Amygdala (tissue), 56 donors: ENCODE measurements at places on chromosomes 1 and 21.

DNA sequence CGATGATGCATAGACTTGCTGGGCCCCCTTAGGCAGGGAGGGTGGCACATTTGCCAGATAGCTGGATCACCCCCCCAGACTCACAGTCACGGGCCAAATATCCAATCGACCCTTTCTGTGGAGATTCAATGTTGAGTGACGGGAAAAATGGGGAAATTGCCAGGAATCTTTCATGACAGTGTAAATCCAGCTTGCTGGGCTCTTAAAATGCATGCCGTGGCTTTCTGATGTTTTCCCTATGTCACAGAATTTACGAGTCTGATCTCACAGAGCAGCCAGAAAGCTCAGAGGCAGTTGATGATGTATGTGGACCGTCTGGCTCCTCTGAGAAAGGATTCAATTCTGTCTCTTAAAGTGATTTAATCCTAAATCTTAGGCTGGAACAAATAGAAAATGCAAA, 150.1 kb upstream of the ZNF644 start:
- DNase-seq = no peak

- DNase-seq = no peak
Measured at GRCh38 chr21:17387030-17387617, 125.7 kb upstream of the CXADR start.

DNA sequence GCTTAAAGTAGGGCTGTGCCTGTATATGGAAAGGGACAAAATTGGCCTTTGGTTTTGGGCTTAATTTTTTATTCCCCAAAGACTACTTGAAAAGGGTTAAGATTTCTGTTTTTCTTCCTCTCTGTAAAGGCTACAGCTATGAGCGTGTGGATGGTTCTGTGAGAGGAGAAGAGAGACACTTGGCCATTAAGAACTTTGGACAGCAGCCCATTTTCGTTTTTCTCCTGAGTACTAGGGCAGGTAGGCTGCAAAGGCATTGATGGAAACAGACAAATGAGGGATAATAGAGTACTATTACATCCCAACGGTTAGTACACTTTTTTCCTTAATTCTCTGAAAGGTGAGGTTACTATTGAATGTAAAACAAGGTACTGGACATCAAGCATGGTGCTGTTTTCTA, 29.6 kb downstream of the CHD1L start:
- no peak for DNase-seq

DNA sequence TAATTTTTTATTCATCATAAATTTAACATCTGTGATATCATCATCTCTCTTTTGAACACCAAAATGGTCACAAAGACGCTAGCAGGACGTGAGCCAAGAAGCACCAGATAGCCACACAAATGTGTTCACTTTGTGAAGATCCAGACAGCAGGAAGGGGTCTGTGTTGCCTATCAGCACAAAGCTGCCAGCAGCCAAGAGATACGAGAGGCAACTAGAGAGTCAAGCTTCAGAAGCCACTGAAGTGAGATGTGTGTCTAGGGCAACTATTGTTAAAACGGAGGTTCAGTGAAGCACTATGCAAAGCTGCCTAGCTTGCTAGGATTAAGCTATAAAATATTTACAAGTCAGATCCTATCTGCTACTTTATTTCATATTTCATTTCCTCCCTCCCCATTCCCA, 45.3 kb downstream of the NDC1 start:
- no peak for DNase-seq

- no peak for DNase-seq
Measured at GRCh38 chr1:197937381-197937780, 20.2 kb downstream of the LHX9 start.

GRCh38 chr1:79005945-79006344, 585 bp downstream of the ADGRL4 start:
- no peak for DNase-seq

DNA sequence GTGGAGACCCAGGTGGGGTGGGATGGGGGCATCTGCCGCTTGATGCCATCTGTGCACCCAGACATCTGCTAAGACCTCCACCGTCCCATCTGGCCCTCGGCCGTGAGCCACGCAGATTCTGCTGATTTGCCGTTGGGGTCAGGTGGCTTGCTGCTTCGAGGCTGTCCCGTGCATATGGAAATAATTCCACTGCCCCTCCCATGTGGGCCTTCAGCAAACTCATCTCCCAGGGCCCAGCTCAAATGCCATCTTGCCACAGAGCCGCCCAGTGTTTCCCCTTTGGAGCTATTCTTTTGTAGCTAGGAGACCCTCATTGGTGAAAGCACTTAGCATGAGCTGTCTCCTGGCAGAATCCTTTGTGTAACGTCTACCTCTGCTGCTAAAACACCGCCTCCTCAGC, 99.8 kb downstream of the KAZN start:
- no peak for DNase-seq

- no peak for DNase-seq
Measured at GRCh38 chr21:34021726-34022125, 51.7 kb upstream of the MRPS6 start.

DNA sequence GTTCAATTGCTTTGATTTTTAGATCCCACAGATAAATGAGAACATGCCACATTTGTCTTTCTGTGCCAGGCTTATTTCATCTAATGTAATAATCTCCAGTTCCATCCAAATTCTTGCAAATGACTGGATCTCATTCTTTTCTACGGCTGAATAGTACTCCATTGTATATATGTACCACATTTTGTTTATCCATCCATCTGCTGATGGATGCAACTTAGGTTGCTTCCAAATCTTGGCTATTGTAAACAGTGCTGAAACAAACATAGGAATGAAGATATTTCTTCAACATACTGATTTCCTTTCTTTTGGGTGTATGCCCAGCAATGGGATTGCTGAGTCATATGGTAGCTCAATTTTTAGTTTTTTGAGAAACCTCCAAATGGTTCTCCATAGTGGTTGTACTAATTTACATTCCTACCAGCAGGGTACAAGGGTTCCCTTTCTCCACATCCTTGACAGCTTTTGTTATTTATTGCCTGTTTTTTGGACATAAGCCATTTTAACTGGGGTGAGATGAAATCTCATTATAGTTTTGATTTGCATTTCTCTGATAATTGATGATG, 344.4 kb downstream of the KCTD3 start:
- no peak for DNase-seq

GRCh38 chr1:117654493-117655219, 48.8 kb downstream of the TENT5C start:
- no peak for DNase-seq

- peak; percentile 16 for DNase-seq
Measured at GRCh38 chr21:17454315-17455027, 58.4 kb upstream of the CXADR start.

GRCh38 chr1:169974067-169974466, 80.4 kb upstream of the SCYL3 start:
- DNase-seq = no peak

GRCh38 chr1:5620997-5621396, 371.2 kb downstream of the NPHP4 start:
- DNase-seq = no peak

- DNase-seq = no peak
Measured at GRCh38 chr1:145878724-145879123, 6.9 kb downstream of the ANKRD35 start.

DNA sequence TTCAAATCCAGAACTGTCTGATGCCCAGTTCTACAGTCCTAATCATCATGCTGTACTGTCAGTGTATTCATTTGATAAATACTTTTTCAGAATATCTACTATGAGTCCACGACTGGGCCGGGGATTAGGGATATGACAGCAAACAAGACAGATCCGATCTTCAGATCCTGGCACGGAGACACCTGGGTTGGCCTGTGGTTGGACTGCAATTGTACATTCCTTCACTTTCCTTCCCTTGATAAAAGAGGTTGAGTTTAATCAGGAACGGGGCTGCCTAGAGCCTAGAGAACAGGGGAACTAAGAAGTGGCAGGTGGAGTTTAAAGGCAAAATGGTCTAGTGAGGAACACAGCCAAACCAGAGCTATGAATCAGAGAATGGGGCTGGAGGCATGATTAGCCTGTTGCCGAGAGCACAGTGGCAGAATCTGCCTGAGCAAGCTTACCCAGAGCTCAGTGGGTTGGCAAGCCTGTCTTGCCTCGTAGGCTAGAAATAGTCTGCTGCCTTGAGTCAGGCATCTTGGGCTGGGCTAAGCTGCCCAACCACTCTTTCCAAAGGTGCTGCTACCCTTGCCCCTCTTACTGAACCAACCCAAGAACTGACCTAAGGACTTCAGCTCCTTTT, 38.1 kb upstream of the PTCH2 start:
- no peak for DNase-seq

DNA sequence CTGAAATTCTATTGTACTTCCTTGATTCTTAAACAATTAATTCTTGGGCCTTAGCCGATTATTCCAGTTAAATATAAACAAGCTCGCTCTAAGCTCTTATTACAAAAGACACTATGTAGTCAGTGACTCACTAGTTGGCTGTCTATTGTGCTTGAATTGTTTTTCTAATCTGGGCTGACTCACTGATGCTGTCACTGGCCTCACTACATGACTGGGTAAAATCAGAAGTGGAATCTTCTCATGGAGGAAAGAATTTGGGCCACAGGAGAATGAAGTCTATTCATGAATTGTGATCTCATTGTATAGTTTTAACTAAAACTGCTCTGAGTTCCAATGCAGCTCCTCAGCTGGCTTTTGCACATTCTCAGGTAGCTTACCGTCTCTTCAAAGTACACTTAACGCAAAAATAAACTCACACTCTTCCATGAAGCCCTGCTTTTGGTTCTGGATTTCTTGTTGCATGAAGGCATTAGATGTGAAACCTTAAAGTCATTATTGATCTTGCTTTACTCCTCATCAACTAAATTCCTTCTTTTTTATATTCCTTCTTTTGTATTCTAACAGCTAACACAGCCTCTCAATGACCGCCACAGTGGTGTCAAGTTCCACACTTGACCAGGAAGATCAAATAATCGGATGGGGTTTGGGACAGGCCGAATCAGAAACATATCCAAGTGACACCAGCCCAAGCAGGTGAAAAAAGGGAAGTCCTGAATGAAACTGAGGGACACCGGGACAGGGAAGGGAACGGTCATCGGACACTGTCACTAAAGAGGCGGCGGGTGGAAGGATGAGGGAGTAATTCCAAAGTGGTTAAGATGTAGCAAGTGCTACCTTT, 80.9 kb upstream of the LBR start:
- DNase-seq = peak; percentile 22

DNA sequence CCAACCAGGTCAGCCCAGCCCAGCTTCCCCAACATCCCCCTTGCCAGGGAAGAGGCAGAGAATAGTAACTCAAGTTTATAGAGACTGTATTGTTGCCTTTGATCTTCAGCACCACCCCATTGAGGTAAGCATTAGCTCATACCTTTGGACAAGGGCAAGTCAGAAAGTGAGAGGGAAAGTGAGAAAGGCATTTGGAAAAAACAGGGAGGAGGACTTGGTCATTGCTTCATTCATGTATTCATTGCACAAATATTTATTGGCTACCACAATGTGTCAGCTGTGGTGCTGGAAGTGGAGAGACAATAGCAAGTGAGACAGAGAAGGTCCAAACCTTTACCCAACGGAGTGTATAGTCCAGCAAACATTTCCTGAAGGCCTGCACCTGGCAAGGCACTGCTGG, 561.2 kb downstream of the KIF26B start:
- no peak for DNase-seq

DNA sequence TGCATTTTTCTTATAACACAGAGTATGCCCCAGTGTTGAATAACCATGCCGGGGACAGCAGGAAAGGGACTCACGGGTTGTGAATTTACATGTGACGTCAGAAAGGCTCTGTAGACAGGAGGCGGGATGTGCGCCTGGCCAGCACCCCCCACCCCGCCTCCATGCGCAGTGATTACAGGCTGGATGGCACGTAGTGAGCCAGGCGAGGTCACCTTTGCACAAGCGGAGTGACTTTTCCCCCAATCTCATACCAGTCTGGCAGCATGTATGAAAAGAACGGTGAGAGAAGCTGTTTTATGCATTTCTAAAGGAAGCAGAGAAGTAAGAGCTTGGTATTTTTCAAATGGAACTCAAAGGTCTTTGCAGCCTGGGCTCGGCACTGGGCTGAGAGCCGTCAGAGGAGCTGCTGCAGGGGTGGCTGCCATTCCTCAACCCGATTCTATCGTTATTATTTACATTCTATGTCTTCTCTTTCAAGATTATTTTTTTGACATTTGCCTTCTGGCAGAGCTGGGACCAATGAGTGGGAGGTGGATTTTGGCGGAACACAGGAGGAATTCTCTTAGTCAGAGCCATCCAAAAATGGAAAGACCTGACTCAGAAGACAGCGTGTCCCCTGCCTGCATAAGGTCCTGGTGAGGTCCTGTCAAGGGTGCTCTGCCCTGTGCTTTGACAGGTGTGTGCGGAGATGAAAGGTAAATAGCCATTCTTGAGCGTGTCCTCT, 115.6 kb upstream of the SLC45A1 start:
- DNase-seq = no peak

DNA sequence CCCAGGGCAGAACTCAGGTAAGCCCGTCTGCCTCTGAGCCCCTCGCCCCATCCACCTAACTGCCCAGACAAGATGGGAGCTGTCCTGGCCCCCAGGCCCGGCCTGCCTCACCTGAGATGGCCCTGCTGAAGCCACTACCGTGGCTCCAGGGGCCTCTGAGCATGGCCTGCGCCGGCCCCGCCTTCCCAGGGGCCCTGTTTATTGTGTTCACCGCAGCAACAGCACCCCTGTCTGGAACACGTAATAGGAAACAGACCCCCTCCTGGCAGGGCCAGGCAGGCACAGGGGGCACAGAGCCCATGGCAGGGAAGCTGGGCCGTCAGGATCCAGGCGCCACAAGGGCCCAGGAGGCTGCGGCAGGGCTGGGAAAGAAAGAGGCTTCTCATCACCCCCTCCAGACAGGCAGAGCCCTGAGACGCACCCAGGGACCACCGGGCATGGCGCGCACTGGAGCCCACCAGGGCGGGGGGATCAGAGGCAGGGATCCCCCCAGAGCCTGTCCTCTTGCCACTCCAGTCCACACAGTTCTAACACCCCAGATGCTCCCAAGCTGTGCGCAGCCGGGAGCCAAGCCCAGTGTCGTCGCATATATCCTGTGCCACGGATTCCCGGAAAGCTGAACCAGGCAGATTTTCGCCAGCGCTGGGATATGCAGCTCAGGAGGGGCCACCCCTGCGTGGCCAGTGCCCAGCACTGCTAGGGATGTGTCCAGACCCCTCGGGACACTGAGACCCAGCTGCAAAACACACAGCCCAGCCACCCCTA, 62.6 kb downstream of the ARHGEF16 start:
- DNase-seq = no peak

- DNase-seq = no peak
Measured at GRCh38 chr1:116911779-116912469, 2.2 kb downstream of the PTGFRN start.

DNA sequence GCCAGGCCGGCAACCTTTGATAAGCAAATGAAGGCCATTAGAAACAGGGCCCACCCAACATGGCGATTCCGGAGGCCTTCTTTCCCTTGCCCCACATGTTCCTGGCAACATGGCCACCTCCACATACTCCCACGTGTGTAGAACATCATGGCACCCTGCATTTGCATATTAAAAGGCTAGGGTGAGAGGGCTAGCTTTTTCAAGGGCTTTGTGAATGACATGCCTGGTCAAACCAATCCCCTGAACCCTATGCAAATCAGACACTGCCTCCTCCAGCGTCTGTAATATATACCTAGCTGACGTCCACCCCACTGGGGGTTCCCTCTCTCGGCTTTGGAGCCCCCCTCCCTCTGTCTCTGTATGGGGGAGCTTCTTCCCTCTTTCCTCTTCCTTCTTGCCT, 1.6 kb downstream of the ADCY10 start:
- DNase-seq = no peak
